GM20000 (cell line): ENCODE measurements at places on chromosomes 1 and 21.
A peak's percentile ranks its signal among the peaks of the same experiment; 100 is the strongest.

GRCh38 chr1:162835157-162835899 lies 25.6 kb downstream of the CCDC190 start:
- peak; percentile 53 for DNase-seq

DNA sequence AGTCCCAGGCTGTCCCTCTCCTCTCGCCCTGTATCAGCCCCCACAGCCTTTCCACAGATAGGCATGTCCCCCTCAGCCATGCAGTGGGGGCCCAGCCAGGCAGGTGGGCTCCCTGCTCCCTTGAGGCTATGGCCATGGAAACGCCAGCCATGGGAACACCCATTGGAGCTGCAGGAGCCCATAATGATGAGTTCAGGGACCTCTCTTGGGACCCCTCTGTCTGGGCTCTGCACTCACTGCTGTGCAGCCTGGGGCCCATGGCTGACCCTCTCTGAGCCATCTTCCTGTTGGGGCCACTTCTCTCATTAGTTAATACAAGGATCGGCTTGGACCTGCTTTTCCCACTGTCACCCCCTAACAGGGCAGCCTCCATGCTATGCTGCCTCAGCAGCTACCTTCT lies 33.2 kb downstream of the WNT3A start:
- DNase-seq, result no peak

GRCh38 chr1:61051719-61052394 lies 30.5 kb upstream of the NFIA start:
- peak; percentile 31 for DNase-seq

GRCh38 chr21:15749082-15749860 lies 19.5 kb downstream of the USP25 start:
- no peak for DNase-seq

GRCh38 chr21:28133116-28133515 lies 859.6 kb downstream of the LTN1 start:
- DNase-seq, result no peak

- no peak for DNase-seq
Measured at GRCh38 chr1:156752843-156753482, 1.5 kb upstream of the HDGF start.

GRCh38 chr1:237684236-237684635 lies 206.5 kb downstream of the ZP4 start:
- no peak for DNase-seq

GRCh38 chr1:232886271-232886670 lies 64.1 kb upstream of the NTPCR start:
- DNase-seq, result no peak

- no peak for DNase-seq
Measured at GRCh38 chr1:24709791-24710441, 35.3 kb upstream of the CLIC4 start.

- no peak for DNase-seq
Measured at GRCh38 chr1:169207797-169208520, 101.5 kb downstream of the ATP1B1 start.

DNA sequence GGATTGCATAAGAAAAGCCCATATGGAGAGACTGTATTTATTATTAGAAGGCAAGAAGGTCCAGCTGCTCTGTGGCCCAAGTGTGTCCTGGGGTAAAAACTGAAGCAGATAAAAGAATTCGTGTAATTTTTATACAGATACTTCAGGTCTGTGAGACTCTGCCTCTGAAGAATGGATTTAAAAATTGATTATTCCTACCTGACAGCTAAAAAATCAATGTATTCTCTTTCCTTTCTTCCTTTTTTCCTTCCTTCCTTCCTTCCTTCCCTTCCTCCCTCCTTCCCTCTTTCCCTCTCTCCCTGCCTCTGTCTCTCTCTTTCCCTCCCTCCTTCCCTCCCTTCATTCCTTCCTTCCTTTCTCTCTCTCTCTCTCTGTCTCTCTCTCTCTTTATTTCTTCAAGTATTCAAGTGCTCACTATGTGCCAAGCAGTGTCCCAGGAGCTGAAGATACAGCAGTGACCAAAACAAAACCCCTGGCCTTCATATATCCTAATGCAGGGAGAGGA lies 11.3 kb upstream of the MGST3 start:
- no peak for DNase-seq

GRCh38 chr1:52550447-52550846 lies 2.4 kb downstream of the TUT4 start:
- no peak for DNase-seq

GRCh38 chr1:224343679-224344078 lies 13.0 kb upstream of the CNIH4 start:
- no peak for DNase-seq

GRCh38 chr1:193537266-193538002 lies 351.0 kb upstream of the B3GALT2 start:
- peak; percentile 53 for DNase-seq

GRCh38 chr1:7579831-7580804 lies 191.0 kb upstream of the VAMP3 start:
- DNase-seq, result no peak

DNA sequence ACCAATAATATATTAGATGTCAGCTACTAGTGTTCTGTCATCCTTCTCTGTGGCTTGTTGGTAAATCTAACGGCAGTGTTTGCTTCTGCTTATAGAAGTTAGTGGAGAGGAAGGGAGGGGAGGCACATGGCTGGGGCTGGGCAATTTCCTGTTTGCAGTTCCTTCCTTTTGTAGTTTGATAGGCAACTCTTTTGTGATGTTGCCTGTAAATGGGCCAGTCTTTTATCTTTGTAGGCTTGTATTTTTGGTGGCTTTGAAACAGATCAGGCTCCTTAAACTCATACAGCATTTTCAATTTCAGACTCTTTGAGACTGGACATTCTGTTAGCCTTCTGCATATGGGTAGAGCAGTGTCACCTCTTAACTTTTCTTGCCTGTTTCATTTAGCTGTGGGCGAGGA lies 48.1 kb downstream of the CDC14A start:
- peak; percentile 17 for DNase-seq

GRCh38 chr1:7207875-7208646 lies 422.8 kb downstream of the CAMTA1 start:
- DNase-seq, result peak; percentile 63

DNA sequence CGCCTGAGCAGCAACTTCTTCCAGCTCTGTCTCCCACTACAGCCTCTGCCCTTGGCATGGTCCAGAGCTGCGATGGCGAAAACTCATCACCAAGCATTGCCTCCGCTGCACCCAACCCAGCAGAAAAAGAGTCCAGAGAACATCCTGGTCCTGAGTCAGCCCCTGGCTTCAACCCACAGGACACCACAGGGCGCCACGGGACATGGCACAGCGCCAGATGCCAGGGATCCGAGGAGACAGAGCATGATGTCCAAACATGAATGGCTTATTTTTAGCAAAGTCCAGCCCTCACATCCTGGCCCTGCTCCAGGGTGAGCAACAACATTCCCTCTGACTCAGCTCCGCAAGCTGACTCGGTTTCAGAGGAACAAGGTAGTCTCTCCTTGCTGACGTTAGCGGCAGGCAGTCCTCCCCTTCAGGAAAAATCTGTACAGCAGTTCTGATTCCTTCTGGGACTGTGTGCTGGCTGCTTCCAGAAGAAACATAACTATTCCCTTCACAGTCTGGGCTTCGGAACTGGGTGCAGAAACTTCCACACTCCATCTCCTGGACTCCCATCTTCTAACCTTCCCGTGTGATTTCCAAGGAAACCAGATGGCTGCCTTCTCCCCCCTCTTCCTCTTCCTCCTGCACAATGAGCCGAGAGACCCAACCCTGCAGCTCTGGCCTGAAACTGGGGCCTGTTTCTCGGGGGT lies 131.3 kb downstream of the TOMM20 start:
- DNase-seq, result no peak

GRCh38 chr21:37944496-37944895 lies 28.2 kb upstream of the KCNJ6 start:
- DNase-seq, result no peak

DNA sequence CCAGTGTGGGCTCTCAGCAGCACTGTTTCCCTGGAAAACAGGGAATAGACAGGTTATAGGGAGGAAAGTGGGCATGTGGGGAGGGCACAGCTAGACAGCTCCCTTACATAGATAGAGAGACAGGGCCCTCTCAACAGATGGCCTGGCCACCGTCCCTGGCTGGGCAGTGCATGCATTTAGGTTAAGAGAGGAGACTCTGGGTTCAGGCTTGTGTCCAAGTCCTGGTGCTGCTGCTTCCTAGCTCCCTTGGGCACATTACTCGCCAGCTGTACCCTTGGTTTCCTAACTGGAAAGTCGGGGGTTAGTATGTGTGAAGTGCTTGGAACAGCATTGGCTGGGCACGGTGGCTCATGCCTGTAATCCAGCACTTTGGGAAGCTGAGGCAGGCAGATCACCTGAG lies 9.1 kb downstream of the PLOD1 start:
- no peak for DNase-seq

- DNase-seq, result no peak
Measured at GRCh38 chr1:164577291-164577690, 18.3 kb downstream of the PBX1 start.

DNA sequence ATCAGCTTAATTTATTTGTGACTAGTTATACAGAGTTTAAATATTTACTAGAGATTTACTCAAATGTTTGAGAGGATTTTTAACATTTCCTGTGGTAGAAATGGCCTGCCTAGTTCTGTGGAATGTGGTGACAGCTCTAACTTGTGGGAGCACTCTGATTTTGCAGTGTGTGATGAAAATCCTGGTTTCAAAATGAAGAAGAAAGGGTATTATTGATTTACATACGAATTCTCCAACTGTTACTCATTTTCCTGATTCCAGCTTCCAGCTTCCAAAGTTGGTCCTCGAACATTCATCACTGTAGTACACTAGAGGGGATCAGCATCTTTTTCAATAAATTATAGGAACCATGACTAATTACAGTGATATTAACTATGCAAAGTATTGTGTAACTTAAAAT lies 462.7 kb upstream of the PKN2 start:
- DNase-seq, result no peak

GRCh38 chr1:15483971-15484370 lies 8.1 kb downstream of the CELA2B start:
- no peak for DNase-seq

DNA sequence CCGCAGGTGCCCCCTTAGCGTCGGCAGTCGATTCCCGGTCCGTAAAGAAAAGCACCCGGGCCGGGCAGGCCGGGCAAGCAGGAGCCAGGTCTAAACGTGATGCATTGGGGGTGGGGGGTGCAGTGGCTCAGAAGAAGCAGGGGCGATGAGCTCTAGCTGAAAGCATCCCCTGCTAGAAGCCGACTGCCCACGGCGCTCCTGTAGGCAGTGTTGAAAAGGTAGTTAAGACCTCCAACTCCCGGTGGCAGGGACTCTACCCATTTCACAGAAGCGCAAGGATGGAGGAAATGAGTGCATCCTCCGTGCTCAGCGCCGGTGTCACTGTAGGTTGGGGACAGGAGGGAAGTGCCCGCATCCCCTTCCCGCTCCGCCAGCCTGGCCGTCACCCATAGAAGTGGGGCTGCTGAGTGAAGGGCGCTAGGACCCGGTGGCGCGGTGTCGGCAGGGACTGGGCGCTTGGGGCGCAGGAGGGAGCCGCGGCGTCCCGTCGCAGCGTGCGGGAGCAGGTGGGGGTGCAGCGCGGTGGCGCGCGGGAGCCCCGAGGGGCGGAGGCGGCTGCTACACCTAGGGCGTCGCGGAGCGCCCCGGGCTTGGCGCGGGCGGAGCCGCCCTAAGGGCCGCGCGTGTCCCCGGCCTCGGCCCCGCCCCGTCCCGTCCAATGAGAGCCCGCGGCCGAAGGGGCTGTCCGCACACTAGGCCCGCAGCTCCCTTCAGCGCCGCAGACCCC lies at the start of gene WNT2B:
WNT2B (plus strand) TSS at position 688 of the 727 bp plus-strand sequence. CDS start 298 bp downstream, outside the sequence.
- peak; percentile 80 for DNase-seq

- no peak for DNase-seq
Measured at GRCh38 chr21:33991133-33991532, 75.5 kb upstream of the ATP5PO start.
